ENCODE measurements at places on chromosomes 5 and 9. TPM values are rescaled to one million over a fixed set of nuclear protein-coding genes. Genes with fewer than 3 reads are reported as not detected.

DNA sequence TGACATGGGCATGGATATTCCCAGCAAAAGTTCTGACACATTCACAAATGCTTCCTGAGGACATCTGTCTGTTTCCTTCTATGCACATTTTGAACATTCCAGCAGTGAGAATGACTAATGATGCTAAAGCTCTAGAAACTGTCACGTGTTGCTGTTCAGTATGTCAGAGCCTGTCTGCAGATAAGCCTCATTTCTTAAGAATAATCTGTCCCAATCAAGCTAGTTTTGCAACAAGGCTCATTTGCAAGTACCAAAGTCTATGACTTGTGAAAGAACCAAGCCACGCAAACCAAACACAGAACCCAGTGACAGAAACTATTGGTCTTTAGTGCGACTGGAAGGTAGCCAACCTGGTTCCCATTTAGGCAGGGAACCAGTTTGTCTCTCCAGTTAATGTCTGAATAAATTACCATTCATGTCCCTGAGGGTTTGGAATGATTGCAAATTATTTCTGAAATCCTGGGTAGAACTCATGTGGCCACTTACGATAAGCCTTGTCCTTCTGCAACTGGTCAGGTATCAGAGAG lies 178.5 kb downstream of the C9orf152 start:
- no peak overlapping the region for H3K4me3 ChIP-seq
- H3K4me1 ChIP-seq, result no peaks in the 10 kb centered on the region
- no peaks in the 10 kb centered on the region for H3K36me3 ChIP-seq
- no peak for DNase-seq
- H3K27ac ChIP-seq, result no peak overlapping the region

DNA sequence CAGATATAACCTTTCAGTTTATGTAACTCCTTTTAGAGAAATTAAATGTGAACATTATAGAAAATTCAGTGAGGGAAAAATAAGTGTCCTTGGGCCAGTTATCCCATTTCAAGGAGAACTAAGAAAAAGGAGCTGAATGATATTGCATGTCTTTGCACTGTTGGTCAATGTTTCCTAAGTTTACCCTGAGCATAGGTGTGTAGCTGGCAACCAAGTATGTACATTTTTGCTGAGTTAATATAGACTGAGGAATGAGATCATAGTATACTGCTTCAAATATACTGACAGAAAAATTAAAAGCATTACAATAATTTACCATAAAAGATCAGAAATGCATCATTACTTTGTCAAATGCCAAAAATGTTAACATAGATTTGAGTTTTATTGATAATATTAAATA lies 2128.7 kb upstream of the C9orf72 start:
- H3K27me3 ChIP-seq, result no peaks in the 10 kb centered on the region
- no peaks in the 10 kb centered on the region for H3K4me1 ChIP-seq
- no peak overlapping the region for H3K27ac ChIP-seq
- no peak for DNase-seq

TNIP1 gene
- 51.9 TPM for polyA plus RNA-seq

WNT8A gene
- 0.22 TPM for polyA plus RNA-seq

ANKRD31 gene
- polyA plus RNA-seq, result 0.51 TPM
